Kidney tubule cell (primary cell): ENCODE measurements at places on chromosomes 5 and 9.
A peak's percentile ranks its signal among the peaks of the same experiment; 100 is the strongest.

GRCh38 chr9:18520416-18521047, 46.6 kb downstream of the ADAMTSL1 start:
- DNase-seq: no peak

- no peak for DNase-seq
These were observed 62.8 kb downstream of the IPPK start for GRCh38 chr9:92607088-92607487.

DNA sequence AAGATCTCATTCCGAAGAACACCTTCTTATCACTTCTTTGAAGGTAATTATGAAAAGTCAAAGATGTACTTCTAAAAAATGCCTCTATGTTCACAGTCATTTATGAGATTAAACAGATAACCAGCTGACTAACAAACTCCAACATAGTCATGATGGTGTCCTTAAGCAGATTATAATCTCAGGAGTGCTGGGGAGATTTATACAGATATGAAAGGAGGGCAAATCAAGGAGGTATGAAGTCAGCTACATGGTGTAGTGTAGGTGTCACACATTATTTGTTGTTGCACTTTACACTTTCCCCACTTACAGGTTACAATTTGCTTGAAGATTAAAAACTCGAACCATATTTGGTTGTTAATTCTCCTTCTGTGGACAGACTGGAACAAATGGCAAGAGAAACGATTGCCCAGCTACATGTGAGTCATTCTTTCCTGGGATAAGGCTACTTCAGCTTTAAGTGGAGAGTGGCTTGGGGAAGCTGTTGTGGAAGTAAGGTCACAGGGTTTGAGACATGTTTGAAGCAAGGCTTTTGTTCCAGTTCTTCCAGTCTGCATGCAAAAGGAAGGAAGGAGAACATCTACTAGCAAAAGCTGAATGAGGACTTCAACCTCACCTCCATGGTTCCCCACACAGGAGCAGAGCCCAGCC, 320.1 kb downstream of the ADGRV1 start:
- peak; percentile 51 for DNase-seq

GRCh38 chr5:59291941-59292340, 601.6 kb downstream of the PDE4D start:
- DNase-seq: no peak

DNA sequence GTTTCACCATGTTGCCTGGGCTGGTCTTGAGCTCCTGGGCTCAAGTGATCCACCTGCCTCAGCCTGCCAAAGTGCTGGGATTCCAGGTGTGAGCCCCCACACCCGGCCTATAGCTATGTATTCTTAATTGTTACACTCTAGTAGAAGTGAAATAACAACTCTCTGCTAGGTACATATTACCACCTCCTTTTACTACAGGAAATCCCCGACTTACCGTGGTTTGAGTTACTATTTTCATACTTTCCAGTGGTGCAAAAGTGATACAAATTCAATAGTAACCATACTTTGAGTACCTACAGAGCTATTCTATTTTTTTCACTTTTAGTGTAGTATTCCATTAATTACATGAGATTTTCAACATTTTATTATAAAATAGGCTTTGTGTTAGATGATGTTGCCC, 719 bp downstream of the ARL14EPL start:
- no peak for DNase-seq

DNA sequence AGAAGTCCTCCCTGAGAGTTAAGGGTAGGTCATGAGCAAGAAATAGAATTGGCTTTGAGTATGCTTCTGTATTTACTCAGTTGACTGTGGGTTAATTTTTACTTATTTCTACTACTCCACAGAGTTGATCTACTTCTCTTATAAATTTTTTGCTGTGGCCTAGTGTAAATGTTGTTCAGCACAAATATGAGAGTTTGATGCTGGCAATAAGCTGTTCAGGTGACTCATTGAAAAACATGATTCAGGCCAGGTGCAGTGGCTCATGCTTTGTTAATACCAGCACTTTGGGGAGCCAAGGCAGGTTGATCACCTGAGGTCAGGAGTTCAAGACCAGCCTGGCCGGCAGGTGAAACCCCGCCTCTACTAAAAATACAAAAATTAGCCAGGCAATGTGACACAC, 4.5 kb upstream of the CDK7 start:
- DNase-seq: peak; percentile 68

DNA sequence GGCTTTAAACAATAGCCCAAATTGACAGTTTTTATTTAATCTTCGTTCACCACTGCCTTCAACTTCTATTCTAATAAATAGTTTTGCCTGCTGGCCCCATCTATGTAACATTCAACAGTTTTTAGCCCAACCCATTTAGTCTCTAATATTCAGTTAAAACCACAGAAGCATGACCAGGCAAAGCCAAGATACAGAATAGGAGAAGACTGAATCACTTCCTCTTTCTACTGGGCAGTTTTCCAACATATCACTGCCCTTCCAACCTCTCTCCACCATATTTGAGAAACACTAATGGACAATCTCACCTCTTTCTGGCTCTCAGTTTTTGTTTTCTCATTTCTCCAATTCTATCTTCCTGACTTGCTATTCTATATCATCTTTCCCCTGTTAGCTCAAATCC, 352.9 kb downstream of the DNAH5 start:
- peak; percentile 92 for DNase-seq

- no peak for DNase-seq
These were observed 177.2 kb downstream of the PCSK5 start for GRCh38 chr9:76067696-76068095.

GRCh38 chr5:138523406-138523805, 19.6 kb downstream of the ETF1 start:
- no peak for DNase-seq

- peak; percentile 82 for DNase-seq
These were observed 64.0 kb downstream of the RETREG1 start for GRCh38 chr5:16552666-16553343.

- peak; percentile 68 for DNase-seq
These were observed 383.3 kb upstream of the ZNF462 start for GRCh38 chr9:106479679-106480078.

DNA sequence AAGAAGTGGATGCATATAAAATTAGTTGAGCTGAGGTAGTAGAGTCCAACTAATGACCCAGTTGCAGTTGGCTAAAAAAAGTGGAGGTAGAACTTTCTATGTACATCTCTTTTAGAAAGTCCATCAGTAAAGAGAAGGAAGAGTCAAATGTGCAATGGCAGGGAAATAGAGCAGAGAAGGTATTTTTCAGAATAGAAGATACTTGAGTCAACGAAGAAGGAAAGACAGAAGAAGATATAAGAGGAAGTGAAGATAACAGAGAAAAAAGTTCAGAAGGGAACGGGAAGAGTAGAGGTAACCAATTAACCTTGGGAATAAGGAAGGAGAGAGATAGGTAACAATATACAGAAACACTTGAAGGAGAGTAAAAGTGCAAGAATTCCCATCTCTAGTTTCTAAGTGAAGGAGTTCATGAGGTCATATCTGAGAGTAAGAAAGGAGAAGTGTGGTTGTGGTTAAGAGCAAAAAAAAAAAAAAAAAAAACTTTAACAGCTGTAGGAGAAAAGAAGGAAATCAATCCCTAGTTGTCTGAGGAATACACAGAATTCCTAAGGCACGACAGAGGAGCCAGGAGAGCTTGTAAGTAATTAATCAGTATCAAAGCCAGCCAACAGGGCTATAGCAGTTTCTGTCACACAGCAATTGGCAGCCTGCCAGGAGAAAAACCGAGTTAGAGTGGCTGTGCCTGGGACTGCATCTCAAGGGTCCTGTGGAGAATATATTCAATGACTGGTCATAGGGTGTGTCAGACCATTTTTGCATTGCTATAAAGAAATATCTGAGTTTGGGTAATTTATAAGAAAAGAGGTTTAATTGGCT, 61.0 kb downstream of the ARL15 start:
- DNase-seq: peak; percentile 87

- DNase-seq: no peak
These were observed 103.2 kb downstream of the USP20 start for GRCh38 chr9:129938291-129938979.

GRCh38 chr5:179534431-179534830, 15.9 kb upstream of the RUFY1 start:
- no peak for DNase-seq

GRCh38 chr5:158485047-158485446, 614.7 kb downstream of the EBF1 start:
- DNase-seq: no peak

DNA sequence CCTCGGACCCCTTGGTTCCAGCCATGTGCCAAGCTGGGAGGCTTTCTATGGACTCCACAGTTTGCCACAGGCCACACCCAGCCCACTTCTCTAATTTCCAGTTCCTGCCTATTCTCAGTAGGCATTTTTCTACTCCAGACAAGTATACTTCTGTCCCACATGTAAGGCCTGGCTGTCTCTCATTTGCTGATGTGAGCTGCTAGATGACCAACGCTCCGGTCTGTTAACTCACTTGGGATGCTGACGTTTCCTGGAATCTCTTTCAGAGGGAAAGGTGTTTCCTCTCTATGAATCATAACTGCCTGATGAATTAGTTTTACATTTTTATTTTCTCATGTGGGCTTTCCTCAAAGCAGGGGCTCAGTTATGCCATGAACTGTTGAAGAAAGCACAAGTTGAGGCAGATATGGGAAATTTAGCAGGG, 36.3 kb downstream of the ERGIC1 start:
- DNase-seq: peak; percentile 97

DNA sequence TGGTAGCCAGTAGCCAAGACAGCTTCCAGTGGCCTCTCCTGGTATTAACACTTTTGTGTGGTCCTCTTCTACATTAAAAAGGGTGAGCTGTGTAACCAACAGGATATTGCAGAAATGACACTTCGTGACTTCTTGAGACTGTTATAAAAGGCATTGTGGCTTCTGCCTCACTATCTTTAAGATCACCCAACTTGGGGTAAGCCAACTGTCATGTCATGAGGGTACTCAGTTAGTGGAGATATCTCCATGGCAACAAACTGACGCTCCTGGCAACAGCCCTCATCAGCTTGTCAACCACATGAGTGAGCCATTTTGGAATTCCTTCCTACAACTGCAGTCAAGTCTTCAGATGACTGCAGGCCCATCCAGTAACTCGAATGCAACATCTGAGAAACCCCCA, 121.7 kb downstream of the DEPDC1B start:
- no peak for DNase-seq

GRCh38 chr5:121151534-121151933, 687.4 kb downstream of the PRR16 start:
- no peak for DNase-seq

GRCh38 chr5:167488371-167488770, 803.1 kb upstream of the WWC1 start:
- DNase-seq: peak; percentile 32

GRCh38 chr5:173835131-173835530, 53.0 kb upstream of the CPEB4 start:
- no peak for DNase-seq

GRCh38 chr5:16600397-16600796, 16.4 kb downstream of the RETREG1 start:
- peak; percentile 35 for DNase-seq

DNA sequence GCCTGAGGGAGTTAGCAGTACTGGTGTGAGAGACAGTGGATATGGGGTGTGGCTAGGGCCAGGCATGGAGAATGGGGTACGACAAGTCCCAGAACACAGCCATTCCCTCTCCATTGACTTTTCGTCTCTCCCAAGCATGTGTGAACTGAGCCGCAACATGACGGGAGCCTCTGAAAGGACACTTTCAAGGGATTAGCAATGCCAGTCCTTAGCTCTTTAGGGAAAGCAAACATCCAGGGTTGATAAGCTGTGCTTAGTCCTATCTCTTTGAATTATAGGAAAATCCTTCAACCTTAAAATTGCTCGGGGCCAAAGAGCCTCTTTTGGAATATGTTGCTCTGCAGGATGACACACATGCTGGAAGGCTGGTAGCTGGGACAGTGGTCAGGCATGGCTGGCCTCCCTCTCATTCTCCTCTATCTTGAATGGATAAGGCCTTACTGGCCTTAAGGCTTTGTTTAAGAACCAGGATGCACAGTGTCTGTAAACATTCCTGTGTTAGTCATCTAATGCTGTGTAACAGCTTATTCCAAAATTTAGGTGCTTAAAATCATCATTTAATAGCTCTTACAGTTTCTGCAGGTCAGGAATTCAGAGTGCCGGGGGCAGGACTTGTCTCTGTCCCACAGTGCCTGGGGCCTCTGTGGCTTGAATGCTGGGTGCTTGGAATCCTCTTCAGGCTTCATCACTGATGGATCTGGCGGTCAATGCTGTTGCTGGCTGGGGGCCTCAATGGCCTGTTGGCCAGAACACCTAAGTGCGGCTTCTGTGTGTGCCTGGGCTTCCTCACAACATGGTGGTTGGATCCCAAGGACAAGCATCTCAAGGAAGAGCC, 95.3 kb downstream of the PTTG1 start:
- DNase-seq: peak; percentile 60

GRCh38 chr5:58235299-58235698, 224.6 kb downstream of the PLK2 start:
- peak; percentile 55 for DNase-seq

- peak; percentile 98 for DNase-seq
These were observed 64.5 kb upstream of the ERBIN start for GRCh38 chr5:65861830-65862241.

- no peak for DNase-seq
These were observed 54.4 kb downstream of the ATPSCKMT start for GRCh38 chr5:10195301-10195700.

GRCh38 chr5:177409043-177409801, at the start of gene F12:
Gene F12 (minus strand): TSS chr5:177409564. CDS start chr5:177409527, 37 bp downstream.
- no peak for DNase-seq

- DNase-seq: no peak
These were observed 130.0 kb upstream of the LHFPL2 start for GRCh38 chr5:78778538-78778937.

DNA sequence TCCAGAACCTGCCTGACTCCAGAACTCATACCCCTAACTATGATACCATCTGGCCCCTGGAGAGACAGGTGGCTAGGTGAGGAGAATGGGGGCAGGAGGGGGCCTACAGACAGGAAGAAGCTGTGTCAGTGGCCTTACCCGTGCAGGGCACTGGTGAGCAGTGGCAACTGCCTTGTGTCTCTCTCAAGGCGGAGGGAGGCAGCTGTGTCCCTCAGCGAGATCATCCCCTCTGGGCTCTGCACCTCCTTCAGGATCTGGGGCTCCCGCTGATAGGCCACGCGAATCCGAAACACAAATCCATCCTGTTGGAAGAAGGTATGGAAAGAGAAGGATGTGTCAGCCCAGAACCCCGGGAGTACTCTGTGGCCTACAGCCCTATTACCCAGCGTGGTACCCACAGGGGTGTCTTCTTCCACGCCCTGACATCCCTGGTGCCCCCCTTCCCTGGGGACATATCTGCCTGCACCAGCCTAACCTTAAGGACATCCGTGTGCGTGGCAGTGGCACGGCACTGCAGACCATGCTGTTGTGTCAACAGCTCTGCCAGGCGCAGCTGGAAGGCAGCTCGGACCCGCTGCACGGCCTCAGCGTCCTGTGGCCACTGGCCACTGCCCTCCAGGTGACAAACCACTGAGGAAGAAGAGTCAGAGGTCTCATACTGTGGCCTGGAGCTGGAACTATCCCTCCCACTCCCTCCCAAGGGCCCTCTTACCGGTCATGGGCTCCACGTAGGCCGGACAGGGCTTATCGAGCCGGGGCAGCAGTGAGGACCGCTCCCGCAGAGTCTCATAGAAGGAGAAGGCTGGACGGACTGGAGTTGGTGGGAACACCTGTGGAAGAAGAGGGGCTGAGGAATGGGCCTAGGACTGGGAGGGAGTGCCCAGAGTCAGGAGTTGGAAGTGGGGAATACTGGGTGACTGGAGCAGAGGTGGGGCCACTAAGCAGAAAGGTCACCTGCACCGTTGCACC, 7.8 kb downstream of the NOL6 start:
- DNase-seq: no peak
